H1 (cell line): ENCODE measurements at places on chromosomes 3 and 15.

DNA sequence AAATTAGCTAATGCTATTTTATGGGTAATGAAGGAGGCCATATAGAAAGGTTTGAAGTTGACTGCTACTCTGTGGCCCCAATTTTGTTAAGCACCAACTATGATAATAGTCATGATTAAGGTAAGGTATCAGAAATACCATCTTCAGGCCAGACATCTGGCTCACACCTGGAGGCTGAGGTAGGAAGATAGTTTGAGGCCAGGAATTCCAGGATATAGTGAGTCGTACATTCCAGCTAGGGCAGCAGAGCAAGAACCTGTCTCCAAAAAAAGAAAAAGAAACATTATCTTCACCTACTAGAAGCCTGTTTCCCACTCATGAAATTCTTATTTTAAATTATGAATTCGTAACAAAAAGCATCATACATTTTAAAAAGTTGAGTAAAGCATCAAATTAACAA lies 64.4 kb downstream of the LRRC28 start:
- DNase-seq: no peak

DNA sequence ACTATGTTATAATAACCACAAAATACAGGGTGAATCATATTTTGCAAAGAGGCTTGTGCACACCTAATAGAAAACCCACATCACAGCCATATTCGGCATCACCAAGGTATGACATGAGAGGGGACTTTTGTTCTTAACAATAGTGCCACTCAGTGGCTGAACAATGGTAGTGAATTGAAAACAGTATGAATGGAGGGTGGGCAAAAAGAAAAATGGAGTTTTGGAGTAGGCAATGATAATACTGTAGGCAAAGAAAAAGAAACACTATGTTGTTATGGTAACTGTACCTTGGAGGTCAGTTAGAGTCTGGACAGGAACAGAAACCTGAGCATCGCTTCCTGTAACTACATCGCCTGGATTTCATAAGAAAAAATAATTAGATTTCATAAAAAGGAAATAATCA lies 348.6 kb downstream of the PLCL2 start:
- DNase-seq: no peak

GRCh38 chr3:174192471-174192870 lies 666.7 kb upstream of the NAALADL2 start:
- no peak for DNase-seq

DNA sequence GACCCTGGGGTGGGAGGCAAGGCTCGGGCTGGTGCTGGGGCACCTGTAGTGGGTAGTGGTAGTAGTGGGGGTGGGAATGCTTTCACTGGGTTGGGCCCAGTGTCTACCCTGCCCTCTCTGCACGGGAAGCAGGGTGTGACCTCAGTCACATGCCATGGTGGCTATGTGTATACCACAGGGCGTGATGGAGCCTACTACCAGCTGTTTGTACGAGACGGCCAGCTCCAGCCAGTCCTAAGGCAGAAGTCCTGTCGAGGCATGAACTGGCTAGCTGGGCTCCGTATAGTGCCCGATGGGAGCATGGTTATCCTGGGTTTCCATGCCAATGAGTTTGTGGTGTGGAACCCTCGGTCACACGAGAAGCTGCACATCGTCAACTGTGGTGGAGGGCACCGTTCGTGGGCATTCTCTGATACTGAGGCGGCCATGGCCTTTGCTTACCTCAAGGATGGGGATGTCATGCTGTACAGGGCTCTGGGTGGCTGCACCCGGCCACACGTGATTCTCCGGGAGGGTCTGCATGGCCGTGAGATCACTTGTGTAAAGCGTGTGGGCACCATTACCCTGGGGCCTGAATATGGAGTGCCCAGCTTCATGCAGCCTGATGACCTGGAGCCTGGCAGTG lies 5.2 kb downstream of the DALRD3 start:
- no peak for DNase-seq

DNA sequence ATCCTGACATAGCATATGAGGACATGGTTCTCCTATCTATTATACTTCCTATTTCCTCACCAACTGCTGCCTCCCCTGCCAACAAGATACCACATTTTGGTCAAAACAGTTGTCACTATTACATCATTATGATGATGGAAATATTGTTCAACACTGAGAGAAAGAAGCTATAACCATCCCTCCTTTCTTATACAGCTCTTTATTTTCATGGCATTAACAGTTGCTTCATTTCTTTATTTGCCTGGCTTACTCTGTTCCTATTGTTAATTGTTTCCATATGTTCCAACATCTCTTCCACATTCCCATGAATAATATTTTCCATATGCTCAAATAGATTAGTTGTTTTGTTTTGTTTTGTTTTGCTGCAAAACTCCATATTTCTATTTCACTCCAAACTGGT lies 40.8 kb upstream of the FILIP1L start:
- no peak for DNase-seq

DNA sequence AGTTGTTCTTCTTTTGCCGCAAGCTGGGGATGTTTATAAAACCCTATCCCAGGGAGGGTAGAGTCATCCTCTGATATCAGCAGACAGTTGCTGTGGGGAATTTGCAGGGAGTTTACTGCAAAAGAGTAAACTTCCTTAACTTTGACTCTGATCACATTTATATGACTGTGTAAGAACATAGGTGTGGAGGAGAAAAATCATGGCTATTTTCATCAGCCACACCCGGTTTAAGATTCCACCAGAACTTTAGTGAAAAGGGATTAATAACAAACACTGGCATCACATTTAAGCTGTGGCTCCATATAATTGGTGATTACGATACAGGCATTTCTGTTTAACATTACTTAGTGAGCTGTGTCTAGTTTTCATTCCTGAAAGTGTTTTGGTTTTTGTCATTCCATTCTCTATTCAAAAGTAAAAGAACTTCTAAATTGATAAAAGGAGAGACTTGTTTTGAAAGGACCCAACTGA lies 143.1 kb downstream of the MYLK start:
- DNase-seq: no peak

DNA sequence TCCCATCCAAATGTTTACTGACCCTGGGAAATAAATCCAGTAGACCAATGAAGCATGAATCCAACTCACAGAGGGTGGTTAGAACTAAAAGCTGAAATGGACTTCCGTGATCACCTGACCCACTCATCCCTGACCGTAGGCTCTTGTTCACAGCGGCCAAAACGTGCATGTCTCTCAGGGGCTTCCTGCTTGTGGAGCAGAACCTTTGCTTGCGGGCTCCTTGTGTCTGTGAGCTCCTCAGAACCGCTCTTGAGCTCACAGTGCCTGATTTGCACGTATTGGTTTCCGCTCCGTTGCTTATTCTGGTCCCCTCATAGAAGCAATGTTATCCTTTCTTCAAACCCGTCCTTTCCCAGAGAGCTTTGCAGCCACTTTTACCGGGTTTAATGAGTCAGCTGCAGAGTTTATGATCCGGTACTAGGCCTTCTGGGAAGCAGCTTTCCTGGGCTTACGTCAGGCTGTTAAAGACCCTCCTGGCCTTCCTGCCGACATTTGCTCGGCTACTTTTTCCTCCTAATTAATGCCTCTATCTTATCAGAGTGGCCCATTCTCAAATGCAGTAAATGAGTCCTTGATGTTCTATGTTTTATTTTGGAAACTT lies 35.4 kb downstream of the LIPC start:
- no peak for DNase-seq

DNA sequence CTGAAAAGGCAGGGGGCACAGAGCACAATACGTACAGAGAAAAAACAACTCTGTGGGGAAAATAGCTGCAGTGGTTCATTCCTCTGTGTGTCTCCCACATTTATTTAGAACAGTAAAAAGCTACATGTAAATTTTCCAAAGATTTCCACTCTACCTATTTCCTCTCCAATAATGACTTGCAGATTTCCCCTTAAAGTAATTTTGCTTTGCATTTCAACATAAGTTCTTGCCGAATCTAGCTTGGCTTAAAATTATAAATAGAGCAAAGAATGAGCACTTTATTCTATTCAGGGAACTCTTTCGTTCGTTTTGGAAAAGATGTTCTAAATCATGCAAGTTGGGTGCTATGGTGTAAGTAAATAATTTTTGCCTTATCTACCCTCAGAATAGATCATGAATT lies 58.2 kb upstream of the NR2E3 start:
- DNase-seq: no peak
